ENCODE measurements at places on chromosomes 7 and 10.

- DNase-seq = no peak
These were observed 58.9 kb downstream of the CLRN3 start for GRCh38 chr10:127833804-127834203.

GRCh38 chr10:101772895-101773761 is 2.8 kb downstream of the FGF8 start:
- no peak for DNase-seq

DNA sequence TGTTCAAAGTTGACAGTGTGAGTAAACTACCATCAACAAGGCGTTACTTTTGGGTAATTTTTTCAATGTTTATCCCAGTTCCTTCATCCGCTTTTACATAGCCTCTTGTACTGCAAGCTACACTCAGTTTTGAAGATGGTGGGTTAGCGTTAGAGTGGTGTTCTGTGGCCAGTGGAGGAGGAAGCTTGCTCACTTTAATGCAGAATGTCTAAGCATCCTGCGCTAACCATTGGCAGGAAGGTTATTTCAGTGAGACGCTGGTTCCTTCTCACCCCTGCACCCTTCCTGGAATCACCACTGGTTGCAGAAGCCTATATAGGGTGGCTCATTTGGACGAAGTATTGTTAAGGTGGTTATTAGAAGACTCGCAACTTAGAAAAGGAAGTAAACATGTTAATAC is 159.1 kb downstream of the CELF2 start:
- DNase-seq = no peak

DNA sequence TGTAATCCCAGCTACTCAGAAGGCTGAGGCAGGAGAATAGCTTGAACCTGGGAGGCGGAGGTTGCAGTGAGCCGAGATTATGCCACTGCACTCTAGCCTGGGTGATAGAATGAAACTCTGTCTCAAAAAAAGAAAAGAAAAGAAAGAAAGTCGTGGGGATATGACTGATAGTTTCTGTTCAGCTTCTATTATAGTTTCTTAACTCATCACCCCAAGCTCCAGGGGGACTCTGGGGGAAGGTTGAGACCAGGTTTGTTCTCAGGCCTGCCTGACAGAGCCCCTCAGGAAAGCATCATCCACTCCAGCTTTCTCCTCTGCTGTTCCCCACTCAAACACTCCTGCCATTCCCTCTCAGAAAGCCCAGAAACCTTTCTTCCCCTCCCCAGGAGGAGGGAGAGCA is 542.4 kb upstream of the GALNT17 start:
- DNase-seq = no peak

DNA sequence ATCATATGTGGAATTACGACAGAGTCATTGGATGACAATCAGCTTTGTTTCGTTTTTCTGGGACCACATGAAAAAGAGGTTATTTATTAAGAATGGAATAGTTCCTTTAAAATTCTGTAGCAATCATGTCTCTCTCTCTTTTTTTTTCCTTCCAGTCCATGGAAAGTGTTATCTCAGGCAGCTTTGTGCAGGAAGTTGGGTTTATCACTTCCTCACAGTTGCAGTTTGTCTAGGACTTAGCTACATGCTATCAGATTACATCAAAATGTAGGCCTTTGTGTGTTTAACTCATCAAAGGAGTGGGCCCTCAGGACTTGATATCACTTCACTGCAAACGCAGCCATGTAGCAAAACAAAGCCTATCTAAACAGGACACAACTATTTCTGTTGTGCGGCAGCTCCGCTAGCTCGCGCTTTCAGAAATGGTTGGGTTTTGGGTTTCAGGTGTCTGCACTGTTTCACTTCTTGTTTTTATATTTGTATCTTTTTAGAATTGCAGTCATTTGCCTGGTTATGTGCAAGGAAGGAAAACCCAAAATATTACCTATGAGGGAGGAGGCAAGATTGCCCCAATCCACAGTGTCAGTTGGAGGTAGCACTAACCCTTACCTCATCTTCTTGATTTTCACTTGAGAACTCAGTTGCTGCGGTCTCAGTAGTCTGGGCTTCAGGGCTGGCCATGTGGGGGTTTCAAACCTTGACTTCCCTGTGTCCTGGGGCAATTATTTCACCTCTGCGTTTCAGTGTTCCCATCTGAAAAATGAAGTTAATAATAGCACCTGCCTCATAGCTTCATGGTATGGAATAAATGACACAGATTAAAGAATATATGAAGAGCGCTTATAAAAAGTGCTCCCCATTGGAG is 66.7 kb downstream of the HHEX start:
- no peak for DNase-seq

DNA sequence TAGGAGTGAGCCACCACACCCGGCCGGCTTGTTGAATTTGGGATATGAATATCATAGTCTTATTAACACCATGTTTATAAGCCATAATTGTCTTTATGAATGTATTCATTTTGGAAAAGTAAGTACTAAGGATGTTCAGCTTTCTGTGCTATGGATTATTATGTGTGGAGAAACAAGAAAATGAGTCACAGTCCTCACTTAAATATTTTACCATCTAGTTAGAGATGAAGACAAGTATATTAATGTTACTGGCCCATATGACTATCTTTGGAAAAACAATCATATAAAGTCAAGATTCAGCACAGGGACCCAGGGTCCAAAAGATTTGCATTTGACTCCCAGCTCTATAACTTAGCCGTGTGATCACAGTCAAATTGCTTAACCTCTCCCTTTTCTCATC is 9.8 kb upstream of the TOMM7 start:
- DNase-seq = no peak

GRCh38 chr7:104288137-104288536 is 40.3 kb upstream of the LHFPL3 start:
- DNase-seq = no peak

- DNase-seq = no peak
These were observed 74.2 kb downstream of the RAB18 start for GRCh38 chr10:27578316-27578715.

- DNase-seq = no peak
These were observed 138.8 kb downstream of the SFMBT2 start for GRCh38 chr10:7272008-7272407.

DNA sequence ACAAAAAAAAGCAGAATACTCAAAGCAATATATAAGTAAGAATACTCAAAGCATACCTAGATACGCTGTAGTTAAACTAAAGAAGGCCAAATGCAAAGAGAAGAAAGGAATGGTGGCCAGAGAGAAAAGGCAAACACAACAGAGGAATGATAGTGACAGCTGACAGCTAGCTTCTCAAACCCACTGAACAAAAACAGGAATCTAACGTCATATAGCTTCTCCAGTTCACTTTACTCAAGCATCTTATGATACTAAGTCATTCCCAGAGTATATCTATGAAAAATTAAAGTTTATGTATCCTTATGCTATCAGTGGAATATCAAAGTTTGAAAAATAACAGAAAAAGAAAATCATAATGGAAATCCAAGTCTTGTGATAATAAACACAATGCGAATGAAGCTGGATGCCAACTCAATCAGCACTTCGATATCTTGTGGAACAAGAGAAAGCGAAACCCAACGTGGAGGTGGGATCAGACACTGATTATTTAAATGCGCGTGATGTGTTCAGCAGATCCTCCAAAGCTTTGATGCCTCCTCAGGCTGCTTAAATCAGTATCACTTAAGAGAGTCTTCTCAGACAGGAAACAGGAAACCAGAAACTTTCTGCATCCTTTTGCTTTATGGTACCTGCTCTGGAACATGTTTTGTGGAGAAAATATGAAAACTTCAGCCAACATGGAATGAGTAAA is 102.8 kb downstream of the PIP4K2A start:
- DNase-seq = no peak

DNA sequence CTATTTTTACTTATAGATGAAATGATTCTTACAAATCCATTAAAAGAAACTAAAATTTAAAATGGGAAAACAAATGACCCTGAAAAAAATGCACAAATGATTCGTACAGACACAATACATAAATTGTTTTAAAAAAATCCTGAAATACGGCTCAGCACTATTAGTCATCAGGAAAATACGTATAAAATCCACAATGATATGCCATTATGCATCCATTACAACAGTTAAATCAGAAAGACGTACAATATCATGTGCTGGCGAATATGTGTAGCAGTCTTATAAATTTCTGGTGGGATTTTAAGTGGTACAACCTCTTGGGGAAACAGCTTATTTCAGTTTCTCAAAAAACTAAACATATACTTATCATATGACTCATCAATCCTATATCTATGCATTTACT is 600.1 kb upstream of the STEAP1 start:
- DNase-seq = no peak

- no peak for DNase-seq
These were observed 470.0 kb downstream of the SUGCT start for GRCh38 chr7:40604601-40605438.

DNA sequence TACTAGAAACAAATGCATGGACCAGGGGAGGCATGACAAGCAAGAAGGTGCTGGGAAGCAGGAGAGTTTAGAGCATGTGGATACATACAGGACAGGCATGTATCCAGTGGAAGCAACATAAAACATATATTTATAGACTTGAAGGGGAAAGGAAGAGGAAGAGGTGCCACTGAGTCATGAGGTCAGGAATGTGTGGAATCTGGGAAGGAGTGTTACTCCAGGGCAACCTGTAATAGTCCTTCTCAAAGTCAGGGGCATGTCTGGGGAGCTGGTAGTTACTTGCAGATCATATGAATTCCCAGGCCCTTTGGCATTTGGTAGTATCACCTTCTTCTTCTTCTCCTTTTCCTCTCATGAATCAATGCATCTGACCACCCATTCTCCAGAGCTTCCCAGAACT is 246.6 kb downstream of the XPNPEP1 start:
- DNase-seq = no peak

- no peak for DNase-seq
These were observed 2.2 kb upstream of the SKIDA1 start for GRCh38 chr10:21527598-21528235.

GRCh38 chr7:106075937-106076336 is 36.2 kb downstream of the SYPL1 start:
- no peak for DNase-seq

GRCh38 chr7:149716932-149717307 is 56.5 kb downstream of the ZNF467 start:
- no peak for DNase-seq

DNA sequence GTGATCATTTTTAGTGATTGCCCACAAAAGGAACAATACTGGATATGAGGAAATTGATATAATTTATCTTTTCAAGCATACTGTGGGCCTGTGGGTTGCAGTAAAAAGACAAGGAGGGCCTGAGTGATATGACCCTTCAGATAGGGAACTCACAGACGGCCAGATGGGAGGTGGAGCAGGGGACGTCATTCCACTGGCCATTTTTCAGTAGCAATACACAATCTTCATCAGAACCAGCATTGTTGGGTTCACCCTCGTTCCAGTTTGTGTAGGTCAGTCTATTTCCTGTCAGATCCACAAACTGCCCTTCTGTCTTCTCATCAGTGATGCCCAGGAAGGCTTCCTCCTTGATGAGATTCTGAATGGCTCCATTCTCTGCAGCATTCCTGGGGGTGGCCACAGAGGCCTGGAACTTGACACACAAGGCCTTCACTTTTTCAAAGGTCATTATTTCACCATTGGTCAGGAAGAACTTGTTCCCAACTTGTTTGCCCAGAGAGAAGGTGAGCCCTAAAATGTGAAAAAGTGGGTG is 4.5 kb downstream of the MBL2 start:
- no peak for DNase-seq

GRCh38 chr10:29023678-29024077 is 265.2 kb upstream of the LYZL1 start:
- no peak for DNase-seq

DNA sequence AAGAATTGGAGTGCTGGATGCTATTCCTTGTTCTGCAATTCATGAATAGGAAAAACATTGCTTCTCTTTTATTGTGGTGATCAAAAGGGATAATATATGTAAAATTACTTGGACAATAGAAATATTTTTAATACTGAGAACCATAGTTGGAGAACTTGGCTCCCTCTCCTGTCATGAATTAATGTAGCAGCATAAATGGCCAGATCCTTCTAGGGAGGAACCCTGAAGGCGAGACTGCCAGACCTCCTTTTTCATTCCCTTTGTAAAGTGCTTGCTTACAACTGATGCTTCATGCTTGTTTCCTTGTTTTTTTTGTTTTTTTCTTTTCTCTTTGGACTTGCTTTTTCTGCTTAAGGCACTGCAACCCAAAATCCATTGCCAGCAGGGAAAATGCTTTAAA is 233.6 kb downstream of the SH2D4B start:
- DNase-seq = no peak

DNA sequence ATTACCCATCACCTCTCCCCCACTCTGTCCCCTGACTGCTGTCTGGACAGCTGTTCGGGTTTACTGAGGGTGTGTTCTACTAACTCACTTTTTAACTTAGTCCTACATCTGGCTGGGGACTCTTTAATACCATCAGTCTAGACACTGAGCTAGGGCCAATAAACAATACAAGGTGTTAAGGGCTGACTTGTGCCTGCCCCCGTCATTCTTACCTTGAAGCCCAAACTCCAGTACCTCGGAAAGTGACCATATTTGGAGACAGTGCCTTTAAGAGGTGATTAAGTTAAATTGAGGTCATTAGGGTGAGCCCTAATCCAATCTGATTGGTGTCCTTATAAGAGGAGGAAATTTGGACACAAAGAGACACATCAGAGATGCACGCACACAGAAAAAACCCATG is 35.7 kb downstream of the STEAP1B start:
- DNase-seq = no peak

All from thoracic aorta (tissue), 2 donors.